Frontal cortex (tissue), 4 donors: ENCODE measurements at places on chromosomes 11 and 22. TPM values are rescaled to one million over a fixed set of nuclear protein-coding genes. Genes with fewer than 3 reads are reported as not detected.

DNA sequence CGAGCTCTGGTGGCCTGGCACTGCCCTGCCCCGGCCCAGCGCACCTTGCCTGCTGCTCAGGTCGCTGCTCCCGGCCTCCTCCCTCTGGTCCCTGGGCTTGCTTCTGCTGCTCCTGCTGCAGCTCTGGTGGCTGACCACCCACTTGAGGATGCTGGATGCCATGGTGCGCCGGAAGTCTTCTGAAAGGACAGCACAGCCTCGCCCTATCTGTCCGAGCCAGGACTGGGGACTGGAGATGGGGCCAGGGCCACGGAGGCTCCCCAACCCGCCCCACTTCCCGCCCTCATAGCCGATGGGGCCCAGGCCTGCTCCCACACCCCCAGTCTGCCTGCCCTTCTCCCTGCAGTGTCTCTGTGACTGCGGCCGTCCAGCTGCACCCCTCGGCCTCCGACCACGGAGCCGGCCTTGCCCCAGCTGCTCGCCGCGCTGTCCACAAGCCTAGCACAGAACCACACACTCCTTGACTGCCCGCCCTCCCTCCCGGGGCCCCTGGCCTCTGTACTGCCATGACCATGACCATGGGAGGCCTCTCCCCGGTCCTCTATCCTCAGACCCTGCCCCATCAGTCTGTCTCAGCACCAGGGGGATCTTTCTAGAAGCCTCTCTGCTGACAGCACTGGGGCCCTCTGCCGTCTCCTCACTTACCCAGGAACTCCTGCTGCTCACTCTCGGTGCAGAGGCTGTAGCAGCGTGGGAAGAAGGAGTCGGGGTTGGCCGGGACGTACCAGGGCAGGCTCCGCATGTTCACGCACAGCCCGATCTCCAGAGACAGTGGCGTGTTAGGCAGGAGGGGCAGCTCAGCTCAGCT, 12.7 kb downstream of the TTLL8 start:
- DNase-seq = no peak

DNA sequence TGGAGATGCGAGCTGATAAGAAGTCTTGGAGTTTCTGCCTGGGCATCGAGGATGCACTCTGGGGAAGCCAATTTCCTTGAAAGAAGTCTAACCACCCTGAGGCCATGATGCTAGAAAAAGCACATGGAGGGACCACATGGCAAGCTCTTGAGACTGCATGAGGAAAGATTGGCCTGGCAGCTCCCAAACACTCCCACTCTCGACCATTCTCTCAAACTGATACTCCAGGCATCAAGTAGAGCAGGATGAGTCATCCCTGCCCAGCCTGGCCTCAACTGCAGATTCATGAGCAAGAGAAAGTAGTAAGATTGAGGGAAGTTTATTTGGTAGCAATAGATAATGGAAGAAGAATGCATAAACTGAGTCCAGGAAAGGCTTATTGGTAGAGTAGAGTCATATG, 194.3 kb downstream of the KIF18A start:
- DNase-seq = no peak

- DNase-seq = no peak
Measured at GRCh38 chr11:34154059-34154875, 48.8 kb downstream of the NAT10 start.

DNA sequence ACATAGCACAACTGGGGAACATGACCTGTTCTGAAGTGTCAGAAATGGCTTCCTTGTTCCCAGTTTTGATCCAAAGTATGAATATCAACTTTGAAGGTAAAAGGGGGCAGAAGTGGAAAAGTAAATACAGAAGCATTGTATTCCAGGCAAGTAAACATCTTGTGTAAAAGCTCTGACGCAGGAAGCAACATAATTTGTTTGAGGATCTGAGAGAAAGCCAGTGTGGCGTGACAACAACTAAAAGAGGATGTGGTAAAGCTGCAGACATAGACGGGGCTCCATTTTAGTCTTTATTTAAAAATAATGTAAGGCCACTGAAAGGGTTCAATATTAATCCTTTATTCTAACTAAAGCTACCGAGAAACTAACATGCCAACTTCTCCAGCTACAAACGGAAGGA, 310.2 kb downstream of the DLG2 start:
- no peak for DNase-seq

DNA sequence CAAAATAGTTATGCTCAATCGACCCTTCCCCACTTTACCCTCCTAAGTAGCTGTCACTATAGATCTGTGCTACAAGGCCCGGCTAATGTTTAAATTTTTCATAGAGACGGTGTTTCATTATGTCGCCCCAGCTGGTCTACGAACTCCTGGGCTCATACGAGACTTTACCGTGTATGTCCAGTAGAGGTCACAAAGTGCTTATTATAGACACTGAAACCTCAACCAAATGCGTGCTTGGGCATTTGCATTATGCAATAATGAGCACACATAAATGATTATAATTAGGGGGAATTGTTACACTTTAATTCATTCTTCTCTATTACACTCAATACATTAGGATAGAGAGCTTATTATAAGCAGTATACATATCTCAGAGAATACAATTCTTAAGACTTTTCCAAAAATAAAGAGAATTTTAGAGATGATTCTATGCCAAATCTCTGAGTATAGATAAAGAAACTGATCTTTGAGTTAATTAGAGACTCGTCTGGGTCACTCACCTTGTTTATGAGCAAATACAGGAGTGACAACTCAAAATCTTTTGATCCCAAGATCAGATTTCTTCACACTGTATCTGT, 12.5 kb upstream of the MRPL16 start:
- peak; percentile 30 for DNase-seq

GRCh38 chr11:47415949-47416472, 7.6 kb downstream of the SLC39A13 start:
- DNase-seq = no peak

DNA sequence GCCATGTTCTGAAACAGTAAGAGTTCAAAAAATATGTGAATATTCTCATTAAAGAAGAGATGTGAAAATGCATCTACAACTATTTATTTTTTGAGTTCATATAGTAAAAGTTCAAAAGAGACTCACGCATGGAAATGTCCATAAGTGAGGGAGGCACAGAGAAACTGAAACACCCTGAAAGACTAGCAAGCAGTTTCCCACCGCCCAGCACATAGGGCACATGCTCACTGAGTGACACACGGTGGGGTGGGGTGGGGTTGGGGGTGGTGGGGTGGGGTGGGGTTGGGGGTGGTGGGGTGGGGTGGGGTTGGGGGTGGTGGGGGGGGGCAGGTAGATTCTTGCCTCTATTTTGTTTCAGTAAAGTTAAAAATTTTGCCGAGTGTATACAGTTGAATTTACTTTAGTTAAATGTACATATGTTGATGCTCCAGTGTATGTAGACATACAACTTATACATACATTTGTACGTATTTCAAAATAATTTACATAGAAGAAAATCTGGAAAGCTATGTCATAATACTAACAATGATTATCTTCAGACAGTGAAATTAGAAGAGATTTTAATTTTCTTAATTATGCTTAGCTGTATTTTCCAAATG, 6.3 kb downstream of the CCDC34 start:
- no peak for DNase-seq

GRCh38 chr22:38964306-38964705, 6.9 kb downstream of the APOBEC3A start:
- no peak for DNase-seq

DNA sequence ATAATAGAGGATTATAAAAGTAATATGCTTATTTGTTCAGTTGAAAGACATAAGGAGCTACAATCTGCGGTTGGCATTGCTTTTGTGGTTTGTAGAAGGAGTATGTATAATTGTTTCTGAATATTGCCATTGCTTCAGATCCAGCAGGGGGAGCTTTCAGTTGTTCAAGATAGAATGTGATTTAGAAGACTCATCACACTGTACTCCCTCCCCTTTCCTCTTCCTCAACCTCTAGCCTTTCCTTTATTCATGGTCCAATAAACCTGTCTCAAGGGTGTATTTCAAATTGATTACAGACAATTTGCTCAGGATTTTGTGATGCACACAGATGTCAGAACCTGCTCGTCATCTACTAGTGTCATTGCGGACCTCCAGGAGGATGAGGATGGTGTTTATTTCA, 9.8 kb downstream of the PRMT3 start:
- DNase-seq = peak; percentile 16

GRCh38 chr11:45337583-45338360, 51.6 kb upstream of the SYT13 start:
- no peak for DNase-seq

DNA sequence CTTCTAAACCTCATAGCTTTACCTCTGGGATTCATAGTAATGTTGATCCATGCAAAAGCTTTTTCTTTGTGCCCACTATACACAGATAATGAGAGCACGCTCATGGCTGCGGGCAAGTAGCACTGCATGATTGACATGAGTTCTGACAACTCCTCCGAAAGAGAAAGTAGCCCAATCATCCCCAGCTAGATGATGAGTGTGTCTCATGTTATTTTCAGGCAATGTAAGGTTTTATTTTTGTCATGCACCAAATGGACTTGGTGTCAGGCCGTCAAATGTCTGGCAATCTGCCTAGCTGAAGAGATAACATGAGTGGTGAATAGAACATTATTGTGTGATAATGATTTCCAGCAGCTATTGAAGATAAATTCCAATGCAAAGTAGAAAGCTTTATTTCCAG, 662.6 kb downstream of the NTM start:
- no peak for DNase-seq

DNA sequence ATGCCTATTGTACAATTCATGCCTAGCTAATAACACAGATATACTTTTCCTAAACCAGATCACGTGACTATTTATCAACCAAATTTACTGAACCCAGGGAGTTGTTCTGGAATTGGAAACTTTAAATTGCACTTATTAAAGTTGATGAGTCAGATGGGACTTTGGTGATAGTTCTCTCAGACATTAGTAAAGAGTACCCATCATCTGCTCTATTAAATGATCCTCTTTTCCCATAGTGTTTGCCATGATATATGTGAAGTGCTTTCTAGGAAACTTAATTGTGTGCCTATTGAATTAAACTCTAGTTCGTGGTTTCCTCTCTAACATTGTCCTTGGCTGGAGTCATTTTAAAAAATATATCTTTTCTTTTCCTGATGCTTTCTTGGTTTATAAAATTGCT, 99.0 kb downstream of the UVRAG start:
- no peak for DNase-seq

- no peak for DNase-seq
Measured at GRCh38 chr11:112650527-112650926, 310.7 kb upstream of the NCAM1 start.

- peak; percentile 49 for DNase-seq
Measured at GRCh38 chr11:62142921-62143320, 19.1 kb downstream of the INCENP start.

DNA sequence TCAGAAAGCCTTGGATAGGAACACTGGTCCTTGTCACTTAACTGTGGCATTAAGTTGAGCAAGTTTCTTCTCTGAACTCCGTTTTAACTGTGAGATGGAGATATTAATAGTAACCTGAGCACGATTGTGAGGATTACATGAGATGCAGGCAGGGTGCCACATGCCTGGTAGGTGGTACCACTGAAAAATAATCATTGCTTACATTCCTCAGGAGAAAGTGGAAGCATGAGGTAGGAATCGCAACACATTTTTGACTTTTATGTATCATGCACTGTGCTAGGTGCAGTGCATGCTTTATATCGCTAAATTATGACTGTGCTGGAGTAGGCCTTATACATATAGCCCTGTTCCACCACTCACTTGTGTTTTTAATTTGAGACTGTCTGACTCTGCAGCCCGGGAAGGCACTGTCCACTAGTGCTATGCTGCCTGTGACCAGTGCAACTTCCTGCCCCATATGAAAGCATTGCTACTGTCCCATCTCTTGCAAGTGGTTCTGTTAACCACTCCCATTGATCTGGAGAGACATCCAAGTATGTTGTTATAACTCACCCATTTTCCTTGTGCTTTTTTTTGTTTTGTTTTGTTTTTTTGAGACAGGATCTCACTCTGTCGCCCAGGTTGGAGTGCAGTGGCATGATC, 1.0 kb downstream of the UQCR10 start:
- DNase-seq = no peak

- no peak for DNase-seq
Measured at GRCh38 chr11:73538381-73538872, 59.5 kb downstream of the FAM168A start.

- DNase-seq = no peak
Measured at GRCh38 chr22:45907378-45907777, 69.6 kb downstream of the WNT7B start.

- no peak for DNase-seq
Measured at GRCh38 chr11:63592975-63593395, 21.2 kb downstream of the PLAAT3 start.

DNA sequence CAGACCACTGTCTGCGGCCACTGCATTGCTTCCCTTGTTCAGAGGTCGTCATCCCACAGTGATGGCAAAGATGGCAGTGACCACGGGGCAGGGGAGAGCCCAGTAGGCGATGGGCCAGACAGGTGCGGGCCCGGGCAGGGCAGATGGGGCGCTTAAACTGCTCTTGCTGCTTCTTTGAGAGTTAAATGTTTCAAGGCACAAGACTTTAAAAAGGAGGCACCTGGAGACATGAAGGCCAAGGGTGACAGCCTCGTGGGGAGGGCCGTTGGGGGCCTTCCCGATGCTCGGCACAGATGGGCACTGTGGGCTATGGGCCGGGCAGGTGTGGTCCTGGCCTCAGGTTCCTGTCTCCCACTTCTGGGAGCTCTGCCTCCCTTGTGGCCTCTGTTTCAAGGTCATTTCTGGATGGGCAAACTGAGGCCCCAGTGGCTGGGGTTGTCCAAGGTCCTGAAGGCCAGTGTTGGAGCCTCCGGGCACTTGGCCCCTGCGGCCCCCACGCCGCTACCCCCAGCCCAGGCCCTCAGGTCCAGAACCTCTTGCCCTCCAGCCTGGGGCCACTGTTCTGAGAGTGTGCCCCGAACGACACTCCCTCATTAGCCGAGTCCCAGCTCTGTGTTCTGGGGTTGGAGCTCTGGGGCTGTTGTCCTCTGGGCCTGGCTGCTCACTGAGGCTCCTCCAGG, 16.9 kb upstream of the CCDC188 start:
- DNase-seq = no peak

DNA sequence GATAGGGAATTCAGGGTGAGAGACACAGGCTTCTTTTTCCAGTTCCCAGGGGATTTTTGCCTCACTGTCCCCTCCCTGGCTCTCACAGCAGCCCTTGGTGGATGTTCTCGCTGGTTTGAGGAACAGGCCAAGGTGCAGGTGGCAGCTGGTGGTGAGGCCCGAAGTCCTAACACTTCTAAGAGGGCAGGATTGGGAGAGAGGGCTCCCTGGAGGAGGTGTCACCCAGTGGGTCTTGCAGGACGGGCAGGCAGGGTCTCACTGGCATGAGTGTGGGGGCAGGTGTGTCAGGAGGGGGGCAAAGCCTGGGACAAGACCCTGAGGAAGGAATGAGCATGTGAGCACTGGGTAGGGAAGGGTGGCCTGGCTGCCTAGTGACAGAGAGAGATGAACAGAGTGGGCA, 9.2 kb downstream of the ADORA2A start:
- DNase-seq = no peak

The SPTBN2 gene
- total RNA-seq = 170 TPM

The FXYD6 gene
- 69.3 TPM for total RNA-seq

The ZDHHC8 gene
- 2.9 TPM for total RNA-seq

The RFPL2 gene
- total RNA-seq = 1.2 TPM

The MMP27 gene
- not detected for total RNA-seq

The OR5A1 gene
- total RNA-seq = not detected

The CCDC116 gene
- total RNA-seq = not detected

The TNNT3 gene
- total RNA-seq = not detected

The IGLL1 gene
- total RNA-seq = not detected

The AP5B1 gene
- 4.1 TPM for total RNA-seq

The SLC1A2 gene
- total RNA-seq = 161 TPM

The CHRM1 gene
- total RNA-seq = 14.3 TPM

The ISX gene
- total RNA-seq = not detected

The MOV10L1 gene
- 3.3 TPM for total RNA-seq

The PCNX3 gene
- 7.7 TPM for total RNA-seq

The KRTAP5-1 gene
- not detected for total RNA-seq

The OR10V1 gene
- not detected for total RNA-seq

The KCNJ1 gene
- not detected for total RNA-seq

The FOXRED2 gene
- total RNA-seq = 11.0 TPM

The LARGE1 gene
- total RNA-seq = 35.5 TPM

The LMO1 gene
- total RNA-seq = 2.0 TPM
